Right kidney (tissue), 9 donors: ENCODE measurements at places on chromosomes 5 and 9.

DNA sequence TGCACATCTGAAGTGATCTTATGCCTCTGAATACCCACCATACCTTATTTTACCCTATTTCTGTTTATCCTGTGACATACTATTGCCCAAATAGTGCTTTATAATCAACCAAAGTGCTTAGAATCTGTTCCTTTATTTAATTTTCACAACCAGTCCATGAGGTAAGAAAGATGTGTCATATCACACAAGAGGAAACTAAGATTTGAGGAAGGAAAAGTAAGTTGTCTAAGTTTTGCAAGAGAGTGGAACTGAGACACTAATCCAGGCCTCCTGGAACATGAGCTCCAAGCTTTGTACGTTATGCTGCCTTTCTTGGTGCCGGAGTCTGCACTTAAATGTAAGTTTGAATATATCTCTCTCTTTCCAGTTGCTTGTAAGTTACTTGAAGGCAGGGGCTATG is 17.2 kb downstream of the KDM3B start:
- DNase-seq = no peak

GRCh38 chr5:139908749-139909148 is 113.1 kb downstream of the PSD2 start:
- DNase-seq = no peak

DNA sequence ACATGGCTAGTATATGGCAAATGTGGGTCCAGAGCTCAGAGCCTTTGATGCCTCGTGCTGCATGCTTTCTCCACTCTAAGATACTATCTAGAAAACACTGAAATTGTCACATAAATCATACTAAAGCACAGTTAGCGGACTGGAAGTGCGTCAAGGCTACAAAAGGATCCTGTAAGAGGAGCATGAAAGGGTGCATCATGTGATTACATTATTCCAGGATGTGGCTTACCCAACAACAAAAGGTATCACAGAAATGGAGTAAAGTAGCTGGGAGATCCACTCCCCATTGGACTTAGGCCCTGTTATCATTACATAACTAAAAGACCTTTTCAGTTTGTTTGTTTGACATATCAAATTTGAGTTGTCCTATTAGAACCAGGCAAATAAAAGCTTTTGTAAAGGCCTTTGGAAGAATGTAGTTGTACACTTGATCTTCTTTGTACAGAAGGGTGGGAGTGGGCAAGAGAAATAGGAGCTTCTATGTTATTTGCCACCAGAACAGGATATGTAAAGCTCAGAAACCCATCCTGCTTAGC is 6.9 kb downstream of the SLC31A1 start:
- no peak for DNase-seq

DNA sequence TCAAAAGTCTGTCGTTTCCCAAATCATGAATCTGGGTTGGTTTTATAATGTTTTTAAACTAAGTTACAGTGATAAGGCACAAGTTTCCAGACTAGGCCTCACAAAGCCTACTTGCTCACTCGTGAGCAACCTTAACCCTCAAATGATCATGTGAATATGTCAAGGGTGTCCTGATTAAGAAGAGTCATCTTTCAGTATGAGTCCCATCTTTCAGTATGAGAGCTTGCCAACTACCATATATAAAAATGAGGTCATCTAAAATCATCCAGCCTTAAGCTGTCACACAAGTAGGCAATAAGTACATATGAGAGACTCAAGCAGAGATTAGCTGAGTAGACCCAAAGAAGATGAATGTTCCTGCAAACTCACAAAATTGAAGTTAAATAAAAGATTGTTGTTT is 668.4 kb upstream of the FAM174A start:
- DNase-seq = no peak

GRCh38 chr9:94864862-94865509 is 138.5 kb downstream of the AOPEP start:
- DNase-seq = no peak

DNA sequence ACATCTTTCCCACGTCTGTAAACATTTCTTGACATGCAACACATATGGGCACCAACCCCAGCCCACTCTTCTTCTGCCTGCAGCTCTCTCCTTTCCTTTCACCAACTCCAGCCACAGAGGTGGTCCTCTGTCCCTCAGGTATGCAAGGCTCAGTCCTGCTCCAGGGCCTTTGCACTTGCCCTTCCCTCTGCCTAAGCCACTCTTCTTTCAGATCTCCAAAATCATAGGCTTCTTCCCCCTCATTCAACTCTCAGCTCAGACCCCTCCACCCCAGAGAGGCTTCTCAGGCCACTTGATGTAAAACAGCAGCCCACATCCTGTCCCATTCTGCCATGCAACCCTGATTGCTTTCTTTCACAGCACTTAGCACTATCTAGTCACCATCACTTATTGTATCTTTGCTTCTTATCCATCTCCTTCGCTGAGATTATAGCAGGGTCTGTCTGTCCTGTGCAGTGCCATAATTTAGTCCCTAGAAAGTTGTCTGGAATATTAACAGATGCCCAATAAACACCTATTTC is 3.4 kb downstream of the LIFR start:
- DNase-seq = no peak

- no peak for DNase-seq
Measured at GRCh38 chr5:137040641-137041340, 458.3 kb downstream of the SPOCK1 start.

DNA sequence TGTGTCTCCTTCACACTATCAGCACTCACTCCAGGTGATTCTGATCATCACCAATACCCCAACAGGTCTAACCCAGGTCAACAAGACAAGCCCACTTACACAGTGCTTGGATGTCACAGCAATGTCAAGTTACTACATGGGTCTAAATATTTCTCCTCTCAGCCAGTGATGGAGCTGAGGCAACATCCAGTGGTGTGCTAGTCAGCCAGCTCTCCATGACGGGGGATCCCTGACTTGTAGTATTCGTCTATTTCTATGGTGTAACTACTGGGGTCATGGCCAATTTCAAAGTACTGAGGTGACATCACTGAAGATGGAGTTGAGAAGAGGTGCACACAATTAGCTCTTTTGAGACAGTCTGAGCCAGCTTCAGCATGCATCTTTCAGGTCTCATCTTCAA is 31.1 kb downstream of the ADRB2 start:
- no peak for DNase-seq

DNA sequence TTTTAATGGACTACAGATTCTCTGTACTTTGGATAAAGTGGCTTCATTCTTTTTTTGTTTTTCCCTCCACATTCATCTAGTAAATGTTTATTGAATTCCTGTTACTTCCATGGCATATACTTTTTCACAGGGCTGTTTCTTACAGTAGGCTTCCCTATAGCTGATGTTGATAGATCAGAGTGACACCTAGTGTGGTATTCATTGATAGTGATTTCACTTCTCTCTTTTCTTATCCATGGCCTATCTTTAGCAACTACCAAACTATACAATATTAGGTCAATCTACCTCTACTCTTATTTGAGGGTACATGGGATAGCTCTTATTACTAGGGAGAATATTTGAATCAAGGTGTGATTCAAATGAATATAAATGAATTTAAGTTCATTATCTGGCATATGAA is 35.8 kb downstream of the FSD1L start:
- DNase-seq = no peak

GRCh38 chr5:145976431-145977155 is 40.2 kb downstream of the SH3RF2 start:
- DNase-seq = no peak

GRCh38 chr5:67273689-67274356 is 77.2 kb upstream of the CD180 start:
- DNase-seq = no peak

DNA sequence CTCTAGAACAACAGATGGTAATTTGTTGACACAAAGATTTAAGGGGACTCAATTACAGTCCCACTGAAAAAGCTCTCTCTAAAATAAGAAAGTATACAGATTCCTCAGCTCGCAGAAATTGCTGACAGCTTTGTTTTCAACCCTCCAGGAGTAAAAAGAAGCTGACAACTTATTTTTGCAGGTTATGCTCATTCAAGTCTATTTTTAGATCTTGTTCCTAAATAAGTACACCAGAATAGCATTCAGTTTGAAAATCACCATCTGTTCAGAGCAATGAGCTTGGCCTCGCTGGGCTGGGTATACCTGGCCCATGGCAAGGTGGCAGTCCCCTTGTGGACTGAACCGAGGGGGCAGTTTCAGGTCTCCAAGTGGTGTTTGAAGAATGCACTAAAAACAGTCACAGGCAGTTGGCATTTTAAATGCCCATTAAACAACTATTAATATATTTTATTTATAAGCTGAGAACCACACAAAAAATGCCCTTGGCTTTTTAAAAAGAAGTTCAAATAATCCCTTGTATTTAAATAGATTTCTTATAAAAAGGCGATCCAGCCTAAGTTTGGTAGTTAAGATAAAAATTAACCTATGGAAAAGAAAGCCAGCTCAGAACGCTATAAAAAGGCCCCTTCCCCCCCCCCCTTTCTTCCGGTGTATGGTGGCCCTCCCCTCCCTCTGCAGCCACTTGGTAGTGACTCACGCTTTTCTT is 169.2 kb downstream of the AUH start:
- peak; percentile 47 for DNase-seq

- no peak for DNase-seq
Measured at GRCh38 chr5:140488914-140489313, 58.5 kb upstream of the EIF4EBP3 start.

DNA sequence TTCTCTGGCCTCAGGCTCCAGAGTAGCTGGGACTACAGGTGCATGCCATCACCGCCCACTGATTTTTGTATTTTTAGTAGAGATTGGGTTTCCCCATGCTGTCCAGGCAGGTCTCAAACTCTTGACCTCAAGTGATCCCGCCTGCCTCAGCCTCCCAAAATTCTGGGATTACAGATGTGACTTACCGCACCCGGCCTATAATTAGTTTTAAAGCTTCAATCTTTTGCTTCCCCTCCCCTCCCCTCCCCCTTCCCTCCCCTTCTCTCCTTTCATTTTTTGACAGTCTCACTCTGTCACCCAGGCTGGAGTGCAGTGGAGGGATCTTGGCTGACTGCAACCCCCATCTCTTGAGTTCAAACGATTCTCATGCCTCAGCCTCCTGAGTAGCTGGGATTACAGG is 433.3 kb upstream of the EDIL3 start:
- DNase-seq = no peak

- DNase-seq = no peak
Measured at GRCh38 chr9:33109850-33110595, 33.5 kb upstream of the SMU1 start.

- peak; percentile 89 for DNase-seq
Measured at GRCh38 chr5:38845526-38846378, at the start of gene OSMR. TSS of gene OSMR (plus strand) at chr5:38846012. CDS start at chr5:38869045, 23,033 bp downstream.

- no peak for DNase-seq
Measured at GRCh38 chr5:1404062-1404461, 41.2 kb downstream of the SLC6A3 start.
